ENCODE measurements at places on chromosomes 2 and 18.

- DNase-seq = no peak
These were observed 1.3 kb upstream of the FIGN start for GRCh38 chr2:163737190-163737439.

- DNase-seq = no peak
These were observed 73.6 kb downstream of the DNMT3A start for GRCh38 chr2:25268139-25268538.

DNA sequence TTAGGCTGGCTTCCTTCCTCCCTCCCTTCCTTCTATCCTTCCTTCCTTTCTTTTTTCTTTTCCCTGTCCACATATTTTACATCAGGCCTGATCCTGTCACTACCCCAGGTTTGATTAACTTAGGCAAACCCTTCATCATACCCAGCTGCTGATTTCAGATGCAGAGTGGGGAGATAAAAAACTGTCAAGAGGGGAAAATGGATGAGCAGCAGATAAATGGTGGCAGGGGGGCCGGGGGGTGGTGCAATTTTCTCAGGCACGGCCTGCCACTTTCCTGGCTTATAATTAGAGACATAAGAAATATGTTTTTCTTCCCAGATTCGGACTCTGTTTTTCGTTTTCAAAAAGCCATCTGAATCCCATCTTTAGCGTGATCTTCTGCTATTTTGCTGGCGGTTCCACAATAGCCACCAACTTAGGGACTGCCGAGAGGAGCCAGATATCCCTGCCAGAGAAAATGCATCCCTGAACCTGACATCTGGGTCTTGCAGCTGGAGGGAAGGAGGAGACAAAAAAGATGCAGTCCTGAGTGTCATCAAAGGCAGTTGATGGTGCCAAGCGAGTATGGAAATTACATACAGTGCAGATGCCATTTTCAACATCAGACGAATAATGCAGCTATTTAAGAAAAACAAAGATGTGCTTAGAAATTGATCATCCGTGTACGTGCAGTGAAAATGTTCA lies 49.9 kb downstream of the CXCR4 start:
- DNase-seq = no peak

DNA sequence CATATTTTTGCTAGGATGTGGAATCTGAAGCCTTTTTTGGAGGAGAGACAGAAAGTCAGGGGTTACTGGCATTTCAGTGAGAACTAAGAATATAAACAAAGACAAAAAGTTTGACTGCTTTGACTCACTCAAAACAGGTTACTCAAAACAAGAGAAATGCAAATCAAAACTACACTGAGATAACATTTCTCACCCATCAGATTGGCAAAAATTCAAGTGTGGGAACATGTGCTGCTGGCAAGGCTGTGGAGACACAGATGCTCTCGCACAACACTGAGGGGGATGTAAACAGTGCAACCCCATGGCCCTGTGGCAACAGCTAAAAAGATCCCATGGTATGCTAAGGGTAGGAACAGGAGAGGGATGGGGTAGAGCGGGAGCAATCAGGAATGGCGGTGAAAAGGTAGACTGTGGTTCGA lies 86.6 kb downstream of the DTNB start:
- DNase-seq = no peak

DNA sequence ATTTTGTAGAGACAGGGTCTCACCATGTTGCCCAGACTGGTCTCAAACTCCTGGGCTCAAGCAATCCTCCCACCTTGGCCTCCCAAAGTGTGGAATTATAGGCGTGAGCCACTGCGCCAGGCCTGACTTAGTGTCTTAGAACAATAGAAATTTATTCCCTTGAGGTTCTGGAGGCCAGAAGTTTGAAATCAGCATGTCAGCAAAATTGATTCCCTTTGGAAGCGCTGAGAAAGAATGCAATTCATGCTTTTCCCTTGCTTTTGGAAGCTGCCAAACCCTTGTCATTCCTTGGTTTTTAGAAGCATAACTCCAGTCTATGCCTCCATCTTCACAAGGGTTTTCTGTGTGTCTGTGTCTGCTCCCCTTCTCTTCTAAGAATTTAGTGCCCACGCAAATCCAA lies 20.7 kb downstream of the ST8SIA3 start:
- DNase-seq = no peak

GRCh38 chr2:15010346-15010745 lies 377.8 kb downstream of the LRATD1 start:
- no peak for DNase-seq

- no peak for DNase-seq
These were observed 550 bp upstream of the SFXN5 start for GRCh38 chr2:73072129-73072395.

DNA sequence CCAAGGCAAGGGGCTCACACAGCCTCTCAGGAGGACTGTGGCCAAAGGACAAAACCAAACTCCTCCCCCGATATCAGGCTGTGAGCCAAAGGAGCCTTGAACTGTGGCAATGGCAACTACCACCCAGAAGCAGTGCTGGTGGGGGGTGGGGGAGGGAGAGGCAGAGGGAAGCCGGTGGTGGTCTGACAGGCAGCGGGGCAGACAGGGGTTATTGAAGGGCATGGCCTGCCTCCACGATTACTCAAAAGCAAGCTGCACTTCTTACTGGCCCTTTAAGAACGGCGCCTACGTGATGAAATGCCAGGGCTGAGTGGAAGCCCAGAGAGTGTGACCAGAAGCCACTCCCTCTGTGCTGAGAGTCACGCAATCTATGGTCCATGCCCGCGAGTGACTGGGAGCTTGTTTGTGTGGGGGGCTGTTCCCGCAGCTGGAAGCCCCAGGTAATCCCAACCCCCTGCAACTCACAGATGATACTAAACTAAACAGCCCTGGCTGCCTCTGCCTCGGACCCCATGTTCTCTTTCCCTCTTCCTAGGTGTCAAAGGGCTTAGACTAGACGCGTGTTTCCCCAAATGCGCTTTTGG lies 128.2 kb upstream of the CXCR4 start:
- no peak for DNase-seq

- DNase-seq = no peak
These were observed 1.4 kb downstream of the STARD7 start for GRCh38 chr2:96207073-96207773.

- DNase-seq = no peak
These were observed 551.8 kb upstream of the SOX11 start for GRCh38 chr2:5140347-5140746.

- no peak for DNase-seq
These were observed 33.6 kb downstream of the CYP26B1 start for GRCh38 chr2:72113847-72114692.

DNA sequence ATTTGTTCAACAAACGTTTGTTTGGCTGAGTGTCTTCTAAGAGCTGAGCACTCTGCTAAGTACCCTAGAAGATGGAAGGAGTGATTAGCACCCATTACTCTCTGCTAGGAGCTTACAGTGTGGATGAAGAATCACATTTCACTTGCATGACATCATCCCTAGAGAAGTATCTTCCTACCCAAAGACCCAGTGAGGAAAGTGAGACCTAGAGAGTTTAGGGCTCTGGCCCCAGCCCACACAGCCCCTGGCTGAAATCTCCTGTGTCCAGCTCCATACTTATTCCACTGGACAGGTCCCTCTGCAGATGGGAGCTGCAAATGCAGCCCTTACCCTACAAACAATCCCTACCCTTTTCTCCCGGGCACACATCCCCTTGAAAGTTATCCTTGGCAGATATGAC lies 26.8 kb upstream of the EPAS1 start:
- no peak for DNase-seq

DNA sequence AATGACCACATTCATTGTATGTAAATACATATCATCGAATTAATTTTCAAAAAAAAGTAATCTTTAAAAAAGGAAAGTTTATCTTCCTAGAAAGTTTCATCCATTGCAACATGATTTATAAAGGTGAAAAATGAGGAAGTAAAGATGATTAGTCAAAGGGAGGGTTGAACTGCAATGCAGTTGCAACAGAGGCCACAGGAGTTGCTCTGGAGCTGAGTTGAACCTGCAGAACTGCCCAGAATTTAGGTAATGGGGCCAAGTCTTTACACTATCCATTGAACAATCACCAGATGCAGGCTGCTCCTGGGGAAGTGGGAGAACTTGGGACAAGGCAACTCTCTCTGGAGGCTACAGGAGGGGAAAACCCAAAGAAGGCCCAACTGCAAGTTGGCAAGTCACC lies 390.7 kb downstream of the METTL4 start:
- no peak for DNase-seq

DNA sequence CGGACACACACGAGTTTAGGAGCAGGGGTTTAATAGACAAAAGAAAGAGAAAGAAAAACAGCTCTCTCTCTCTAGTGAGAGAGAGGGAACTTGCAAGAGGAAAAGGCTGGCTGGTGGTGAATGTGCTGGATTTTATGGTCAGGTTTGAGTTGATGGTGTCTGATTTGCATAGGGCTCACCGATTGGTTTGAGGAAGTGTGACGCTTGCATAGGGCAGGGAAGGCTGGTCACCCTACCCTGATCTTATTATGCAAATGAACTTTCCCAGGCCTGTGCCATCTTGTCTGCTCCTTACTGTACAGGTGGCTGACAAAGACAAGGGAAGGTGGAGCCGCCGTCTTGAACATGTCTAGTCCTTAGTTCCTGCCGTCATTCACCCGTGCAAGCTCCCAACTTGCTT lies 408.9 kb downstream of the RIT2 start:
- no peak for DNase-seq

GRCh38 chr2:188303363-188304031 lies 11.8 kb downstream of the GULP1 start:
- no peak for DNase-seq

GRCh38 chr2:96816836-96817702 lies 1.0 kb downstream of the CNNM3 start:
- DNase-seq = no peak

DNA sequence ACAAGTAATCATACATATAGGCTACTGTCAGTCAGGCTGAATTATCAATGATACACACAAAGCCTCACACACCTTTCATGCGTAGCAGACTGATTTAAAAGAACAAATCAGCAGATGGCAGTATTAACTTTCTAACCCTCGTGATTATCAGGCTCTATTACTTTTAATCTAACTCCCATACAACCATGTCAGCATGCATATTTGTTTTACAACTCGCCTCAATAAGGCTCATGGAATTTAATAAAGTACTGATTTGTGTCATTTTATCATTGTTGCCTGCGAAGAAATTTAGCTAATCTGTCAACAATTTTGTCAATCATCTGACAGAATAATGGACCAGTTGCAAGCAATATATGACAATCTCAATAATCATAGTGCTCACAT lies 82.8 kb downstream of the SLC25A12 start:
- DNase-seq = no peak

- DNase-seq = no peak
These were observed 4.2 kb upstream of the PAX8 start for GRCh38 chr2:113282747-113283533.

DNA sequence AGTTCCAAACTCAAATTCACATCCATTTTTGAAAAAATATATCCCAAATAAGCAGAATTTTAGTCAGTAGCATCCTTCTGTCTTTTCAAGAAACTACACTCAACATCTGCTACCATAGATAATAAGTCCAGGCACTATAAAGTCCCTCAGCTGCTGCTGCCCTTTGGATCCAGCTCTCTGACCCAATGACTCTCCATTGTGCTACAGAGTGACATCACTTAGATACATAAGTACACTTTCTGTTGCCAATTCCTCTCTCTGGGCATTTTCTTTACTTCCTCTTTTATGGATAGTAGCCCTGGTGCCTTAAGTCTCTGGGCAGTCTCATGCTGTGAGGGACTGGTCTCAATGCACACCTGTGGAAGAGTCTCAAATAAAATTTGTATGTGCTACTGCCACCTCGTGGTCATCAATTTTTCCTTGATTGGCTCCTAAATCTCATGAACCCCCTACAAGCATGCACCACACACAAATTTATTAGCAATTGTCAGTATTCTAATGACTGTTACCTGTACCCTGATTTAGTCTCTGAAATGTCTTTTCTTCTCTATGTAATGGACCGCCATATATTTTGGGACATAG lies 219.2 kb downstream of the LRP1B start:
- DNase-seq = peak; percentile 48

DNA sequence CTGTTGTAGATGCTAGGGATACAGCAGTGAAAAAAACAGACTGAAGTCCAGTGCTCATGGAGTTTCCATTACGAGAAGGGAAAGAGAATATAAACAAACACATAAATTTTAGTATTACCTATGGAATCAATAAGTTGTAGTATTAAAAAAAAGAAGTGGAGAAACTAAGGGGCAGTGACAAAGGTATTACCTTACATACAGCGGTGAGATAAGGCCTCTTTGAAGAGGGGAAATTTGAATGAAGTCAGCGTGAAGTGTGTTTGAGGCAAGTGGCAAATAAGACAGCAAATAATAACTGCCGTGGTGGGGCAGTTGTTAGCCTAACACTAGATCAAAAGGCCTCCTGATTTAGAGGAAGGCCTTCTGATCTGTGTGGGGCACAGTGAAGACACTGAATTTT lies 57.9 kb downstream of the TLK1 start:
- DNase-seq = no peak

DNA sequence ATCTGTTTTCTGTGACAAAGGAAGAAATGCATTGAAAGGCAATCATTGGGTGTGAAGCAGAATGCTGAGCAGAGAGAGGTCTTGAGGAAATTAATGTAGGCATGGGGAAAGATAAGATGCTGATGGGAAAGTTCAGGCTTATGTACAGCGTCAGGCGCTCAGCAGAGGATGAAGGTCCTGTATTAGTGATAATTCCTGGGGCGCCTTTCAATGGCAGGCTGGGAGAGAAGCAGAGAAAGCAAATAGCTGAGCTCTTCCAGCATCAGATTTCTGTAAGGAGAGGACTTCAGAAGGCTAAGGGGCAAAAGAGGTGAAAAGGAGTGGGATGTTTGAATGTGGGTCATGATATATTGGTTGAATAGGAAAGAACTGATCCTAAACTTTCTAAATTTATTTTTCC lies 129.8 kb downstream of the HNMT start:
- DNase-seq = no peak

GRCh38 chr2:26770986-26771586 lies 7.0 kb downstream of the SLC35F6 start:
- DNase-seq = no peak

DNA sequence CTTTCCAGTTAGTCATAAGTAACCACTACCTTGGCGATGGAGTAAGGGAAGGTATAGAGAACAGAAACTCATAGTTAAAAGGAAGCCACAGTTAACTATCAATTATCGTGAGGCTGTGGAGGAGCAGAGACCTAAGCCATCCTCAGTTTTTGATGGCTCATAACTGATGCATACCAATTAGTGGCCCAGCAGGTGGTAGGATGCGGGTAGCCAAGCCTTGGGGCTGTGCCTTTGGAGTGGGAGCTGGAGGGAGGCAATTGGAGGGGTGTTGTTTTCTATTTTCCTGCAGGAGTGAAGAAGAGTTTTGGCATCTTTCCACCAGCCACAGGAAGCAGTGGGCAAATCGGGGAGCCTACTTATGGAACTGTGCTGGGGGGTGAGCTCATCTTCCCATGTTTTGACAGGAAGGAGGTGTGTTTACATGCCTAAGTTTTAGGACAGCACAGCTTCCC lies 194.8 kb downstream of the TPGS2 start:
- DNase-seq = no peak

DNA sequence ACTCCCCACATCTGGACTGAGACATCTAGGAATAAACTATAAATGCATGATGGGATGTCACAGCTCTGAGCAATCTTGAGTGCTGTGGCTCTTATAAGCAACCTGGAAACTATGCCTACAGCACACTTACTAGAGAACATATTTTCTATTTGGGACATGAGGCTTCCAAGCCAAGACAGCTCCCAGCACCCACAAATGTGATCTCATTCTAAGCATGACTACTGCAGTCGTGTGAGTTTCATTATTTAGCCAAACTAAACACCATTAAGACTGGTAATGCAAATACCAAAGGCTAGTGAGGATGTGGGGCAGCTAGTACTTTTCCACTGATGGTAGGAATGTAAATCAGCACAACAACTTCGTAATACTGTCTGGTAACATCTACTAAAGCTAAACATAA lies 72.5 kb downstream of the RTTN start:
- no peak for DNase-seq

All from KG1 (cell line).